ENCODE measurements at places on chromosomes 1 and 21. TPM values are rescaled to one million over a fixed set of nuclear protein-coding genes. Genes with fewer than 3 reads are reported as not detected.

The RAD54L gene
- total RNA-seq: 11.1 TPM

The ANGPTL3 gene
- total RNA-seq: not detected

The COA7 gene
- total RNA-seq: 22.8 TPM

The AUNIP gene
- total RNA-seq: 5.2 TPM

The CELA3B gene
- total RNA-seq: 0.40 TPM

The CYP4B1 gene
- total RNA-seq: not detected
